ENCODE measurements at places on chromosomes 16 and 17. TPM values are rescaled to one million over a fixed set of nuclear protein-coding genes. Genes with fewer than 3 reads are reported as not detected.

KRT32 gene
- total RNA-seq, result not detected

CDH1 gene
- 214 TPM for total RNA-seq

KRT25 gene
- total RNA-seq, result not detected

SPIRE2 gene
- 6.8 TPM for total RNA-seq

DNA sequence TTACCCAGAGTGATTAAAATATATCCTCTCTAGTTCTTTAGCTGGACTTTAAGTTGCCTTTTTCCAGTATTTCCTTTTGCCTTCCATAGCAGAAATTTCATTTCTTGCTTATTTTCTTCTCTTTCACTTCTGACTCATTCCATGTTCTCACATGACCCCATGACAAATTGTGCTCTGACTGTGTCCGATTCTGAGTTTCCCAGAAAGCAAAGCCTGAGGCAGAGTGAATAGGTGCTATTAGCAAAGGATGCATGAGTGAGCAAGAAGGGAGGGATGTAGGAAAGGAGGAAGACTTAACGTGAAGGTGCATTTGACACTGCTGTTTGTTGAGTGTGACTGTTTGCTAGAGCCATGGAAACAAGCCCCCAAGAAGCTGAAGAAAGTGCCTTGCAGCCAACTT lies 82.6 kb upstream of the CNTNAP4 start:
- H3K36me3 ChIP-seq, result no peaks in the 10 kb centered on the region
- H3K27me3 ChIP-seq, result no peaks in the 10 kb centered on the region
- DNase-seq, result no peak
- no peak overlapping the region for H3K4me3 ChIP-seq

- H3K27me3 ChIP-seq, result no peaks in the 10 kb centered on the region
- peak overlapping the region; percentile 94 for H3K4me3 ChIP-seq
- H3K4me1 ChIP-seq, result peaks cover 45% of the 10 kb centered on the region
- H3K27ac ChIP-seq, result peak overlapping the region; percentile 98
- peaks cover 12% of the 10 kb centered on the region for H3K36me3 ChIP-seq
These were observed 28.9 kb downstream of the CPSF4L start for GRCh38 chr17:73232587-73233373.

DNA sequence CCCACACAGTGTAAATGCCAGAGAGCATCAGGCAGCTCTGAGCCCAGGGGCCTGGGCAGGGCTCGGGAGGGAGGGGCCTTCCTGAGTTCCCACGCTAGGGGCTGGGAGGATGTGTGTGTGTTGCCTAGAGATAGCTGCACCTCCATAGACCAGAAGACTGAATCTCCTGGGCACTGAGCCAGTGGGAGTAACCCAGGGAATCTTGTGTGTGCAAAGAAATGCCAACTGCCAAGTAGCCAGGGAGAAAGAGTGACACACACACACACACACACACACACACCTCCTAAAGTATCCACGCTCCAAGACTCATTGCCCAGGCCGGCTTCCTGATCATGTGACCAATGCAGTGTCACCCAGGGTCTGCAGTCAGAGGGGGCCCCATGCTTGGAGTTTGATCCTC lies 166.2 kb upstream of the RPL38 start:
- peaks cover 7% of the 10 kb centered on the region for H3K4me1 ChIP-seq
- H3K27me3 ChIP-seq, result peaks cover 38% of the 10 kb centered on the region
- DNase-seq, result peak; percentile 52

- DNase-seq, result no peak
- H3K4me3 ChIP-seq, result peak within 1 kb of the TSS; percentile 78
- peaks cover 14% of the 10 kb centered on the region for H3K27me3 ChIP-seq
- H3K27ac ChIP-seq, result peak within 1 kb of the TSS; percentile 75
- H3K36me3 ChIP-seq, result no peaks in the 10 kb centered on the region
These were observed at the start of gene SLC16A3 for GRCh38 chr17:82228842-82229697. Gene SLC16A3, plus strand, starts transcription at chr17:82229042. Its CDS starts 6,967 bp downstream, at chr17:82236009.

- H3K4me1 ChIP-seq, result no peaks in the 10 kb centered on the region
- peaks cover 15% of the 10 kb centered on the region for H3K27me3 ChIP-seq
- no peak overlapping the region for H3K4me3 ChIP-seq
These were observed 650.4 kb upstream of the RBFOX1 start for GRCh38 chr16:6682142-6682811.

DNA sequence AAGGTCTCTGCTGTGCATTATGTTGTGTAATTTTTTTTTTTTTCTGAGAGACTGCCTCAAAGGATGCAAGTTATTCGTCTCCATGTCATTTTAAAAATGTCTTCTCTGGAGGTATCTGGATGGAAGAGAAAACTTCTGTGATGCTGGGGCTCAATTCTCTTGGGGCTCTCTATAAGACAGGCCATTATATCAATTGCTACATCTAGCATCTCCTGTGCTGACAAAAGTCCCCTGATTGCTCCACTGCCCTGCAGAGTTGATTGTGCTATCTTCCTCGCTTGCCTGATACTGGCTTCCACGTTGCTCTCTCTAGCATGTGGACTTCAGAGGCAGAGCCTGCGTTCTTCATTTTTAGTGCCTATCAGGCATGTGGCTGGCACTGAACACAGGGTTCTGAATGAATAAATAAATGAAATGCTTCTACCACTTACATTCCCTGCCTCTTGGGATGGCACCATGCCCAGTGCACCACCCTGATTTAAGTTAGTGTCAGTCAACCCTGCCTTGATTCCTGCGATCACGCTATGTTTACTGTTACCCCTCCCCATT lies 1035.5 kb upstream of the EEF2KMT start:
- no peak for DNase-seq
- H3K4me1 ChIP-seq, result no peaks in the 10 kb centered on the region
- peaks cover 9% of the 10 kb centered on the region for H3K27me3 ChIP-seq
- no peaks in the 10 kb centered on the region for H3K36me3 ChIP-seq

- no peak for DNase-seq
- H3K4me3 ChIP-seq, result no peak overlapping the region
- H3K27ac ChIP-seq, result no peak overlapping the region
- H3K36me3 ChIP-seq, result no peaks in the 10 kb centered on the region
- H3K4me1 ChIP-seq, result peaks cover 14% of the 10 kb centered on the region
These were observed 3.6 kb upstream of the SLFN11 start for GRCh38 chr17:35377068-35377467.

GRCh38 chr17:14198013-14198412 lies 38.6 kb downstream of the CDRT15 start:
- H3K4me3 ChIP-seq, result no peak overlapping the region
- peaks cover 3% of the 10 kb centered on the region for H3K36me3 ChIP-seq
- no peak overlapping the region for H3K27ac ChIP-seq

Data from mesothelial cell of epicardium (in vitro differentiated cells).